ENCODE measurements at places on chromosomes 3 and 15. TPM values are rescaled to one million over a fixed set of nuclear protein-coding genes. Genes with fewer than 3 reads are reported as not detected.

DNA sequence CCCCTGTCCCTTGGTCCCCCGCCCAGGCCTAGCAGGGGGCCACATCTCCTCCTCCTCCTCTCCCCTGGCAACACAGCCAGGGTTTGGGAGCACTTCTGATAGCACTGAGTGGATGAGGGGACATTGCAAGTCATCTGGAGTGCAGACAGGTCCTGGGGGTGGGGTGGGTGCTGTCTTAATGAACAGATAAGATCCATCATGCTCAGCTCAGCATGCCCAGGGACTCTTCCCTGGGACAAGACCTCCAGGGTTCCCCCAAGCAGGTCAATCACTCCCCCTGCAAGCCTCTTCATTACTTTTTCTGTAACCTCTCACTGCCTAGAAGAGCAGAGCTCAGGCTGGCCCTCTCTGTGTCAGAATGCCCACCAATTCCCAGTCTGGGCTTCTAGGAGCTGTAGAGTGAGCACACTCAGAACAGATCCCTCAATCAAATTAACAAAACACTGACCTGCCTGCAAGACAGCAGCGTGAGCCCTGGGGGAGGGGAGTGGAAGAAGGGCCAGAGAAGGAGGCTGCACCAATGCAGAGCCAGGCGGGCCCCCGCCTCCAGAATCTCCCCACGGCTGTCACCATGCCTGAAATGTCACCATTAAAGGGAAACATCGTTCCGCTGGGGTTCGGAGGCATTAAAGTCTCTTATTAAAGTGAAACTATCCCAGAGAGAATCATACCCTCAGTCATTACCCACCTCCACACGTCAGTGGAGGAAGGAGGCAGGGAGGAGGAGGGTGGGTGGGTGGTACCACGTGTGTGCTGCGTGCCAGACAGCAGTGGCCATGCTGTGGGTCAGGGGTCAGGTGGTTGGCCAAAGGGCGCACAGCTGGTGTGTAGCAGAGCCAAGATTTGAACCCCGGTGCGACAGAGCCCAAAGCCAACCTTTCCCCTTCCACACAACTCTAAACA, 114.7 kb upstream of the LINGO1 start:
- no peak for DNase-seq

GRCh38 chr3:77158730-77159581, 119.1 kb downstream of the ROBO2 start:
- DNase-seq: no peak

DNA sequence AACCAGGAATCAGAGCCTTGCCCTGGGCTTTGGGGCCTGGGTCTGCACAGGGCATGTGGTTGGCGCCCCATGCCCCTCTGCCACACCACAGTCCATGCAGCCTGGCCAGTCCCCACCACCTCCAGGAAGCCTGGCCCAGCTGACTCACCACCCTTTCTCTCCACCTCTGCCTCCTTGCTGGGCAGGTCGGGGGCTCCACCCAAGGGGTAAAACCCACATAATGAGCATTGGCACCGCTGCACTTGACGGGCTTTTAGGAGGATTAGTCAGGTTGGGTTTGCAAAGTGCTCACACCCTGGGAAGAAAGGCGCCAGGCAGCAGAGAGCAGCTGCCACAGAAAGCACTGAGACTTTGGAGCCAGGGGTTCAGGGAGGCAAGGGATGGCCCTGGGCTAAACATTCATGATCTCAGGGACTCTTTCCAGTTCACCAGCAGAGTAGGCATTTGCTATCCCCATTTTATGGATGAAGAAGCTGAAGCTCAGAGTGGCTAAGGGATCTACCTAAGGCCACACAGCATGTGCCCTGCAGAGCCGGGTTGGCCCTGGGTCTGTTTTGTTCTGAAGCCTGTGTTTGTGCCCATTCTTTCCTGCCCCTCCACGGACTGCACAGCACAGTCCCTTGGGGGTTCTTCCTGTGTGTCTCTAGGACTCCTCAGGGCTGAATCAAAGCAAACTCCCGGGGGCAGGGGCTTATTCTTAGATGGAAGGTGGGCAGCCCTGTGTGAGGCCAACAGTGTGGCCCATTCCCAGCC, 113.4 kb downstream of the ETFA start:
- DNase-seq: no peak

- DNase-seq: peak; percentile 27
Measured at GRCh38 chr15:45157974-45158373, 28.2 kb downstream of the DUOX1 start.

DNA sequence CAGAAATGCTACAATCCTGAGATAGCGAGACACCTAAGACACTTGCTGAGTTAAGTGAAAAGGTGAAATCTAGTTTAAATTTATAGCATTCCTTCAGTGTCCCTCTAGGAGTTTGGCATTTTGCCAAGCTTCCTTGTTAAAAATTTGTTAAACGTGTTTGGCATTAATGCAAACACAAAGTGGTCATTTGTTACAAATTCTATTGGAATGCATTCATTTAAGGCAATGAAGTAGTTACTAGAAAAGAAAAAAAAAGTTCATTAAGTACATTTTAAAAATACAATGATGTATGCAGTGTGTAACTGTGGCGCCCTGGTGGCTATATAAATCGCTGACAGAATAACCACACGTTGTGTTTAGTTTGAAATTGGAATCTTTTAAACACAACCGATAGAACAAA, 31.3 kb upstream of the WNT5A start:
- DNase-seq: no peak

CD96 gene
- total RNA-seq: 0.32 TPM

PRKCI gene
- 81.8 TPM for total RNA-seq

Measured in fibroblast of villous mesenchyme (primary cell).